MCF 10A (cell line): ENCODE measurements at places on chromosomes 5 and 9.
A peak's percentile ranks its signal among the peaks of the same experiment; 100 is the strongest.

DNA sequence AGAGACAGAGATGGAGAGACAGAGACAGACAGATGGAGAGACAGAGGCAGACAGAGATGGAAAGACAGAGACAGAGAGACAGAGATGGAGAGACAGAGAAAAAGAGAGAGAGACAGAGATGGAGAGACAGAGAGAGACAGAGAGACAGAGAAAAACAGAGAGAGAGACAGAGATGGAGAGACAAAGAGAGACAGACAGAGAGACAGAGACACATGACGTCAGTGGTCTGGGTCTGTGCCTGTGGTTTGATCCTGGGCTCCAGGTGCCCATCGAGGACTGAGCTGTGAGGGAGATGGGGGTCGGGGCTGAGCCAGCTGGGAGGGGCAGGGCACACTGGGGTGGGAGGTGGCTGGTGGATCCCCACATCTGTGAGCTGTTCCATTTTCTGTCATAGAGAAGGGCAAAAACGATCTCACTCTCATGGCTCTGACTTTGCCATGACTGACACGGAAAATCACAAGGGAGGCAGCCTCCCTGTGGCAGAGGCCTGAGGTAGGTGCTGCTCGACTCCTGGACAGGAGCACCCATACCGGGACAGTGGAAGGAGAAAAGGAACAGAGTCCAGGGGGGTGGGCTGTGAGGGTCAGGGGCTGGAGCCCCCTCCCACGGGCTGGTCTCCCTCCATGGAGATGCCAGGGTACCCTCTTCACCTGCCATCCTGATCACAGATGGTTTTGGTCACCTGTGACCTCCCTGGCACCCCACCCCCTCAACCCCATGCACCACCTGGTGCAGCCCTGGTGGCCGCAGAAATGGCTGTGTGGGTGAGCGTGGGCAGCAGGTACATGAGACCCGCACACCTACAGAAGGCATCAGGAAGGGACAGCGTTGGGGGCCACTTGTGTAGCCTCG, 28.8 kb downstream of the GLT6D1 start:
- no peak for DNase-seq
- no peak overlapping the region for H3K27ac ChIP-seq
- no peak overlapping the region for H3K4me3 ChIP-seq
- no peaks in the 10 kb centered on the region for H3K4me1 ChIP-seq

DNA sequence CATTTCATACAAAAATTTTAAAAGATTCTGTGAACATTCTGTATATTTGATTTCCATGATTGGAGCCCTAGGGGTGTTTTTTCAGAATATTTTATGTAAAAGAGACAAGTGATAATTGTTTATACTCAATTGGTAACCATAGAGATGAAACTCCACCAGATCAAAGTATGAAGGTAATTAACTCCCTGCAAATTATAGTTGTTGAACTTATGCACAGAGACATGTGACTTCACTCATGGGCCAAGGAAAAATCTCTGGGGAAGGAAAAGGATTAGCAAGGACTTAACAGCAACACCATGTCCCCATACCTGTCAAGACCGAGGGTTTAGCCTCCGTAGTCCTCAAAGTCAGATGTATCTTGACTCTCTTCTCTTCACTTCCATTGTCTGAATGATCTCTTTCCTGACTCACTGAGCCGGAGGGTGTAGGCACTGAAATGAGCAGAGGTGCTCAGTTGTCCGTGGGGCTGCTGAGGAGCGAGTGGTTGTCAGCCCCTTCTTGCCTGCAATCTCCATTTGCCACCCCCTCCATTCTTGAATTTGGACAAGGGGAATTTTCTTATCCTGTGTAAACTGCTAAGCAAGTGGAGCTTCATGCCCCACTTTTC, 17.5 kb upstream of the CXCL14 start:
- peaks cover 51% of the 10 kb centered on the region for H3K27me3 ChIP-seq
- H3K27ac ChIP-seq, result no peak overlapping the region
- H3K4me3 ChIP-seq, result no peak overlapping the region
- DNase-seq, result no peak
- H3K4me1 ChIP-seq, result no peaks in the 10 kb centered on the region

DNA sequence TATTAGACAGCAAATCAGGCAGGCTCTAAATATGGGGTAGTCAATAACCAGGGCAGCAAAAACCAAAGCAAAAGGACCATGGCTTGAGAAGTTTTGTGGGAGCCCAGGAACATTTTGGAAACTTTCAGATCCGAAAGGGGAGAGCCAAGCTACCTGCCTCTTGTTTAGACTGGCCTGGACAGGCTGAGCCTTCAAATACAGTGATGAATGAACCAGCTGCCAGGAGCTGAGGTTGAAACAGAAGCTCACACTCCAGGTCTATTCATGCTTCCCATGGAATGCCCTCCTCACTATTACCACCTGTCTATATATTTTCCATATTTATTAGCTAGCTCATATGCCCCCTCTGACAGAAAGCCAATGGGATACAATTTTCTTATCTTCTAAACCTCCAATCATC, 150.8 kb upstream of the SLC44A1 start:
- H3K27ac ChIP-seq, result no peak overlapping the region
- H3K36me3 ChIP-seq, result no peaks in the 10 kb centered on the region
- H3K4me3 ChIP-seq, result no peak overlapping the region
- peaks cover 2% of the 10 kb centered on the region for H3K4me1 ChIP-seq
- DNase-seq, result no peak
- no peaks in the 10 kb centered on the region for H3K27me3 ChIP-seq

- no peak overlapping the region for H3K27ac ChIP-seq
- H3K27me3 ChIP-seq, result no peaks in the 10 kb centered on the region
- H3K4me3 ChIP-seq, result no peak overlapping the region
- H3K4me1 ChIP-seq, result no peaks in the 10 kb centered on the region
- no peaks in the 10 kb centered on the region for H3K36me3 ChIP-seq
Measured at GRCh38 chr9:80615964-80616363, 1044.2 kb downstream of the TLE4 start.

DNA sequence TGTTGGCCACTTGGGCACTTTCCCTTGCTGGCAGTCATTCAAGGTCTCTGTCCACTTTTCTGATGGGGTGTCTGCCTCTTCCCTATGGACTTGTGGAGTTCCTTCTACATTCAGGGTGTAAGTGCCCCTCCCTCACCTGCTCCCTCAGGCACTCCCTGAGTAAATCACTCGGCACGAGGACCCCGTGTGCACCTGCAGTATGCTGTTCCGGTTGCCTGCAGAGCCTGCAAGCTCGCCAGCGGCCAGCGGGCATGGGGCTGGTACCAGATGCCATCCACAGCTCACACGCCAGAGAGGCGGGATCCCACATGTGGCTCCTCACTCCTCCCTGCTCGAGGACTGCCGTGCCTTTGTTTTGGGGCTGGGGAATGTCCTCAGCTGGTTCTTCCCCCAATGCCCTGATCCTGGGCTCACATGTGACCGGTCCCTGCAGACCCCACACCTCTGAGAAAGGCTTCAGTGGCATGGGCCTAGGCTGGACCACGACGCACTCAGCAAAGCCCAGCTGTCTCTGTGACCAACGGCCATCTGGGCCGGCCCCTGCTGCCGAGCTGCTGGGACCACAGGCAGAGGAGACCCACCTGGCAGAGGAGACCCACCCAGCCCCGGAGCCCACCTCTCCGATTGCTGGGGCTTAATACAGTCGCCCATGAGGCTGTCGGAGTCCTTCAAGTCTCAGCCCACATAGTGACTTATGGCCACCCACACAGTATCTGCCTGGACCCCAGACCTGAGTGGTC, 46.1 kb upstream of the CLPTM1L start:
- DNase-seq, result no peak
- no peak overlapping the region for H3K27ac ChIP-seq
- no peaks in the 10 kb centered on the region for H3K36me3 ChIP-seq
- H3K27me3 ChIP-seq, result peaks cover 75% of the 10 kb centered on the region
- no peak overlapping the region for H3K4me3 ChIP-seq
- H3K4me1 ChIP-seq, result peaks cover 9% of the 10 kb centered on the region

GRCh38 chr5:128121651-128122050, 38.1 kb downstream of the SLC12A2 start:
- no peak overlapping the region for H3K4me3 ChIP-seq
- H3K36me3 ChIP-seq, result peaks cover 6% of the 10 kb centered on the region
- no peaks in the 10 kb centered on the region for H3K4me1 ChIP-seq
- no peaks in the 10 kb centered on the region for H3K27me3 ChIP-seq
- peak; percentile 20 for DNase-seq

DNA sequence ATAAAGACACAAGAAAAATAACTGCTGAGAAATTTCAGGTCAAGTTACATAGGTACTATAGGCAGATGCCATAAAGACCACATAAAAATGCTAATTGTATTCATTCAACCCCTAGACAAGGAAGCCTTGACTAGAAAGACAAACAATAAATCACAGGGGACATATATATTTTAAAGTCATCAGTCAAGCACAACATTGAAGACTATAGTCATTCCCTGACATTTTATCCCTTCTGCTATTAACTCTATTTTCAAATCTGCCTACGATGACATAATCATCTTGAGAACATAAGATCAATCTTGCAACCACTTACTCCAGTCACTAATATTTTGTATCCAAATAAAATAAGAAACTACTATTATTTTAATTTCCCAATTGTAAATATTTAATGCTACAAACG, 38.3 kb downstream of the FAM13B start:
- H3K4me3 ChIP-seq, result no peak overlapping the region
- H3K36me3 ChIP-seq, result peaks cover 48% of the 10 kb centered on the region
- H3K27me3 ChIP-seq, result no peaks in the 10 kb centered on the region
- H3K27ac ChIP-seq, result no peak overlapping the region
- DNase-seq, result no peak

GRCh38 chr9:134834217-134834956, 46.2 kb upstream of the FCN2 start:
- peaks cover 20% of the 10 kb centered on the region for H3K27me3 ChIP-seq
- H3K36me3 ChIP-seq, result no peaks in the 10 kb centered on the region
- DNase-seq, result no peak
- no peak overlapping the region for H3K4me3 ChIP-seq
- H3K4me1 ChIP-seq, result no peaks in the 10 kb centered on the region

DNA sequence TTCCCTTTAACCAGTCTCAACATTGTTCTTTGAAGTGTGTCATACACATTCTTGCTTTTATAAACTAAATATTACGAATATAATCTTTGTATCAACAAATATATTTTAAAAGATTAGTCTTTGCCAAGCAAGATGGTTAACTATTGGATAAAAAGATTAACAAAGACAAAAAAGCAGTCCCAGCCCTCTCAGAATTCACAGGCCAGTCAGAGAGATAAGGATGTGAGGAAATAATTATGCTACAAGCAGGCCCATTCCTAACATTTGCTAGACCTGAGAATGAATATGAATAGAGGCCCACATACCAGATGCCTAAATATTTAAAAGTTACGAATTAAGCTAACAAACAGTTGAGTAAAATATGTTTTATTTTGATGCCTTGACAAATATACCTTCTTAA, 457.7 kb downstream of the CETN3 start:
- no peak overlapping the region for H3K4me3 ChIP-seq
- DNase-seq, result no peak
- H3K27ac ChIP-seq, result no peak overlapping the region
- H3K4me1 ChIP-seq, result no peaks in the 10 kb centered on the region
- H3K36me3 ChIP-seq, result no peaks in the 10 kb centered on the region

DNA sequence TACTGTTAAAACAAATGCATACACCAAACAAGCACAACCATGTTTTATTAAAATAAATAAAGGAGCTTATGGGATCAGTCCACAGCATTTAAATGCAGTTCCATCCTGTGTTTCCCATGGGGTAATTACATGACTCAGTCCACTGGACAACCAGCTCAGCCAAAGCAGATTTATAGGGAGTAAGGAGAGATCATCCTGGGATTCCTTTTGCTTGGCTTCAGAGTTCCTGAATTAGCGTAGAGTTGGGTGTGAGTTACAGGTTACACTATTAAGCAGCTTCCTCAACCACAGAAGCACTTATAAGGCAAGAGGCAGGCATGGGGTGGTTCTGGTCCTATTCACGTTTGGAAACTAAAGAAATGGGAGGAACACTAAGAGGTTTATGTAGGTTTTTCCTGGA, 381.1 kb upstream of the ACTBL2 start:
- no peak overlapping the region for H3K4me3 ChIP-seq
- H3K27ac ChIP-seq, result no peak overlapping the region
- H3K27me3 ChIP-seq, result no peaks in the 10 kb centered on the region
- H3K4me1 ChIP-seq, result peaks cover 22% of the 10 kb centered on the region
- no peaks in the 10 kb centered on the region for H3K36me3 ChIP-seq
- peak; percentile 25 for DNase-seq

DNA sequence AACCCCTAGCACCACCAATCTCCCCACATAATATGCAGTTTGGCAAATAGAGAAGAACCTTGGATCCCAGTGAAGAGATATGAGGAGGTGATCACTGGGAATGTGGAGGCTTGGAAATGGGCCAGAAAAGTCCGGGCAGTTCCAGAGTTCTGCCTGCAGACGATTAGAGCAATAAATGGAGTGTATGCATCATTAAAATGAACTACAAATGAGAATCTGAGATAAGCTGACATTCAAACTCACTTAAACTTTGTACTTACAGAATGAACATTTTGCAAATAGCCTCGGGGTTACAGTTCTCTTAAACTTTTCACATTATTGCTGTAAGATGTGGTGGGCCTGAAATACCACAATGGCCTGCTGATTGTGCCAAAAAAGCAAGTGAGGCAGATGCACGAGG, 23.0 kb upstream of the LHFPL2 start:
- peaks cover 4% of the 10 kb centered on the region for H3K36me3 ChIP-seq
- no peak overlapping the region for H3K4me3 ChIP-seq
- H3K27me3 ChIP-seq, result no peaks in the 10 kb centered on the region
- peaks cover 24% of the 10 kb centered on the region for H3K4me1 ChIP-seq
- peak overlapping the region; percentile 37 for H3K27ac ChIP-seq

- peaks cover 4% of the 10 kb centered on the region for H3K4me1 ChIP-seq
- no peak for DNase-seq
- no peak overlapping the region for H3K27ac ChIP-seq
Measured at GRCh38 chr9:126334721-126335621, 8.3 kb downstream of the MVB12B start.

DNA sequence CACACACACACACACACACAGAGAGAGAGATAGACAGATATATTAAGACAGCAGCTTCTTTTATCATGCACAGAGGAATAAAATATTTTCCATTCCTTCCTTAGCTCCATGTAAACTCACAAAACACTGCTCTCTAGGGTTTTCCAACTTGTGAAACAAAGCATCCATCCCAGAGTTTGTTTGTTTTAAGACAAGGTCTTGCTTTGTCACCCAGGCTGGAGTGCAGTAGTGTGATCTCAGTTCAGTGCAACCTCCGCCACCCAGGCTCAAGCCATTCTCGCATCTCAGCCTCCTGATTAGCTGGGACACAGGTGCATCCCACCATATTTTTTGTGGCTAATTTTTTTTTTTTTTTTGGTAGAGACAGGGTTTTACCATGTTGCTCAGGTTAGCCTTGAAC, 298.7 kb downstream of the FBXL17 start:
- peaks cover 6% of the 10 kb centered on the region for H3K36me3 ChIP-seq
- H3K27me3 ChIP-seq, result no peaks in the 10 kb centered on the region
- H3K4me1 ChIP-seq, result no peaks in the 10 kb centered on the region

- no peak for DNase-seq
- H3K27me3 ChIP-seq, result no peaks in the 10 kb centered on the region
- H3K27ac ChIP-seq, result no peak overlapping the region
- H3K36me3 ChIP-seq, result peaks cover 18% of the 10 kb centered on the region
Measured at GRCh38 chr5:108810717-108811116, 63.0 kb downstream of the FER start.

GRCh38 chr5:180178531-180179441, 30.2 kb downstream of the RASGEF1C start:
- no peak for DNase-seq
- H3K36me3 ChIP-seq, result no peaks in the 10 kb centered on the region
- H3K4me1 ChIP-seq, result peaks cover 7% of the 10 kb centered on the region
- H3K27ac ChIP-seq, result no peak overlapping the region

GRCh38 chr9:123033864-123034601, 566 bp downstream of the GPR21 start:
- H3K4me3 ChIP-seq, result no peak overlapping the region
- H3K36me3 ChIP-seq, result peaks cover 6% of the 10 kb centered on the region
- H3K27ac ChIP-seq, result no peak overlapping the region
- H3K4me1 ChIP-seq, result peaks cover 13% of the 10 kb centered on the region
- H3K27me3 ChIP-seq, result no peaks in the 10 kb centered on the region
- no peak for DNase-seq
